ENCODE measurements at places on chromosomes 6 and 20.

- DNase-seq, result peak; percentile 62
Measured at GRCh38 chr6:43773050-43773979, 3.3 kb downstream of the VEGFA start.

DNA sequence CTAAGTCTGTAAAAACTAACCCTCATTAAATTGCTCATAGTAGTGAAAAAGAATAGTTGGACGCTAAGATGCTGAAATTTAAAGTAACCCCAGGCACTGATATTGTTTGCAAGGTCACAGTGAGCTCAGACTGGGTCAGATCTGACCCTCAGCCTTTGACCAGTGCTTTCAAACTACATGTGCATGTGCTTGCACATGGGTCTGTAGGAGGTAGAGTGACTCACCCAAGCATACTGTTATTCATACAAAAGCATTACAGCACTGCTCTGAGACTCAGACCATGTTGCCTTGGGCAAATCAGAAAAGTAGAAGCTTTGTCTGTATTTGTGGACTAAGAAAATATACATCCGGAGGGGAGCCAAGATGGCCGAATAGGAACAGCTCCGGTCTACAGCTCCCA is 326.4 kb upstream of the MARCKS start:
- peak; percentile 88 for DNase-seq

GRCh38 chr6:116990679-116991078 is 113.6 kb downstream of the RFX6 start:
- DNase-seq, result no peak

DNA sequence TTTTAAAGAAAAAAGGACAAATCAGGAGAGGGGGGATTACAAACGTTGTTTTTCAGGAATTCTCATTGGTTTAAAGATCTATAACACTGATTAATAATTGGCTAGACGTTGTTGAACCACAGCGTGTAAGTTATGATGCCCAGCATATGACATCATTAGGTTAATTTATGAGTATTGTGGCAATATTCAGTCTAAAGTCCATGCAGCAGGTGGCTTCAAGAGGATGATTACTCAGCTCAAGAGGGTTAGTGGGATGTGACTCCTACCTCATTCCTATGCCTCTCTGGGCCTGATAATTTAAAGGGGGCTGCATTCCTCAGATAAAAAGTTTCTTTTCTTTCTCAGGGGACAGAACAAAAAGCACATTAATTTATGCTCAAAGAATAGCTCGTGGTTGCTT is 1309.0 kb downstream of the EPHA7 start:
- no peak for DNase-seq

DNA sequence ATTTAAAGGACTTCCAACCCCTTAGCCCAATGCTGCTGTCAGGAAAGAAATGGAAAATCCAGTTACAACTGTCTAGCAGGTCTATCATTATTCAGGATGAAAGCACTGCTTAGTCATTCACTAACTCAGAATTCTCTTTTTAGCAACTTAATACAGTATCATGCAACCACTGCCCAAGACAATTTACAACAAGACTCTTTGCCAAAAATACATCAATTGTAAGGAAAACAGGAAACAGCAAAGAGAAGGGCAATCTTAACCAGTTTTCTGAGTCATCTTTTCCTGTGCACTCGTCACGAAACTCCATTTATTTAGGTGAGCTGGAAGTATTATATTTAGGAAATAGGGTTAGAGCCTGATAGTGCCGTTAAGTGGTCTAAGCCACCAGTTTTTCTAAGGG is 1197.7 kb upstream of the CITED2 start:
- peak; percentile 92 for DNase-seq

DNA sequence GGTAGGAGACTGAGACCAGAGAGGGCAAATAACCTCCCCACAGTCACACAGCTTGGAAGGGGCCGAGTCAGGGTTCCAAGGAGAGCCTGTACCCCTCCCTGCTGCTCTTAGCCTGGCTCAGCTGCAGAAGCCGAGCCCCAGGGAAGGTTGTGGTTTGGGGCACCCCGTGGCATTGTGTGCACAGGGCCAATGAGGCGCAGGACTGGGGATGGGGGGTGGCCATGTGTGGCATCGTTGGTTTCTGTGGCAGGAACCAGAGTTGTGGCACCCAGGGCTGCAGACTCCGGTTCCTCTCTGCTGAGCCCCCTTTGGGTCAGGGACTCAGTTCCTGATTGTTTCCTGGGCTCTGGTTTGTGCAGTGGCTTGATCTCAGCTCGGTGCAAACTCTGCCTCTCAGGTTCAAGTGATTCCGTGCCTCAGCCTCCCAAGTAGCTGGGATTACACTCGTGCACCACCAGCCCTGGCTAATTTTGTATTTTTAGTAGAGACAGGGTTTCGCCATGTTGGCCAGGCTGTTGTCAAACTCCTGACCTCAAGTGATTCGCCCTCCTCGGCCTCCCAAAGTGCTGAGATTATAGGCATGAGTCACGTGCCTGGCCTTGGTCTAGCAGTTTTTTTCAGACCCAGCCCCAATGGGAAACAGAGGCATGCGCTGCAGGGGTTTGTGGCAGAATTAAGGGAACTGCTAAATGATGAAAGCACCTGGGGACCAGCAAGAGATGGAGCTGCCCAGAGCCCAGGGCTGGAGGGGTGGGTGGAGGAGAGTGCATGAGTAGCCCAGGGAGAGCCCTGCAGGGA is 221.0 kb upstream of the SULF2 start:
- DNase-seq, result no peak

- DNase-seq, result no peak
Measured at GRCh38 chr6:127402890-127403617, 56.1 kb downstream of the KIAA0408 start.

- DNase-seq, result no peak
Measured at GRCh38 chr6:116564921-116565872, 6.1 kb upstream of the RWDD1 start.

GRCh38 chr20:51528263-51529027 is 14.1 kb downstream of the NFATC2 start:
- DNase-seq, result no peak

GRCh38 chr6:162056745-162057144 is 670.8 kb downstream of the PRKN start:
- no peak for DNase-seq

GRCh38 chr6:107574856-107575255 is 84.9 kb downstream of the SOBP start:
- DNase-seq, result no peak

DNA sequence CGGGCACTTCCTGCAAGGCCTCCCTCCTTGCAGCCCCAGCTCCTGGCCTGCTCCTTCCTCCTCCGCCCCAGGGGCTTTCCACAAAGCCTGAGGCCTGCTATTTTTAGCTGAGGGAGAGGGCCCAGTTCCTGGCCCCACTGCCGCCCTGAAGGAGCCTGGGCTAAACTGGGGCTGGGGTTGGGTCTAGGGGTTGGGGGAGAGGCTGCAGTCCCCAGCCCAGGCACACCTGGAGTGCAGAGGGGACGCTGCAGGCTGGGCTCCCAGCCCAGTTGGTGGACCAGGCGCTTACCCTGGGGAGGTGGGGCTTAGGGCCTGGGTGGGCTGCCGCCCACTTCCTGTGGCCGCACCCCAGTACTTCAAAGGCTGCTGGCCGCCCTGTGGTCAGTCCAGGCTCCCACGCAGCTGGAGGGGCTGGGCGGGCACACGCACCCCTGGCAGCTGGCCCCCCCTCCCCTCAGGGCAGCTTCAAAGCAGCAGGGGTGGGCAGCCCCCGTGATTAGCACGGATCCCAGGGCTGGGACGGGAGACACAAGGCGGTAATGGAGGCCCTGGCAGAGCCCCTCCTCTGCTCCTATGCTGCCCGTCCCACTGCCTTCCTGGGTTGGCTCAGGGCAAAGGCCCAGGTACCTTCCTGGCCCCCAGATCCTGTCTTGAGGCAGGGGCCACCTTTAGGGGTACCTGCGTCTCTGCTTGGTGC is 7.1 kb upstream of the ABHD16B start:
- DNase-seq, result peak; percentile 51

All from NCI-H226 (cell line).